Naive thymus-derived CD8-positive, alpha-beta T cell (primary cell): ENCODE measurements at places on chromosomes 1 and 21.

- H3K27me3 ChIP-seq, result peaks cover 9% of the 10 kb centered on the region
- no peak for DNase-seq
- no peaks in the 10 kb centered on the region for H3K4me1 ChIP-seq
These were observed 26.6 kb upstream of the RWDD3 start for GRCh38 chr1:95207223-95207935.

GRCh38 chr1:109299558-109300343, 7.1 kb downstream of the MYBPHL start:
- no peak overlapping the region for H3K4me3 ChIP-seq
- H3K4me1 ChIP-seq, result no peaks in the 10 kb centered on the region
- H3K36me3 ChIP-seq, result no peaks in the 10 kb centered on the region
- no peak overlapping the region for H3K27ac ChIP-seq

DNA sequence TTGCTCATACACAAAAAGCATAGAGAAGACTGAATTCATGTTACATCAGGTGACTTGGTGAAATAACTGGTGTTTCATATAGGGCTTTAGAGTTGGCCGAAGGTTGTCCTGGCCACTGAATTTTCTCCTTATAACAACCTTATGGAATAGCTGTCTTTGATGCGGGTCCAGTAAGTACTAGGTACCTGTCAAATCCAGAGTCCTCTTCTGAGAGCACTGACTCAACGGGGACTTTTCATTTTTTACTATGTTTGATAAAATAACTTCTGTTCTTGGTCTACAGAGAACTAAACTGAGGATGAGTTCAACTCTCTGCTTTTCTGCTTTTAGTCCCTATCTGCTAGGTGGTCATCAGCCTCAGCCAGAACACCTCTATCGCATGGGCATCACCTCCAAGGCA, 76.1 kb upstream of the JAK1 start:
- no peaks in the 10 kb centered on the region for H3K27me3 ChIP-seq
- no peak overlapping the region for H3K27ac ChIP-seq
- no peaks in the 10 kb centered on the region for H3K36me3 ChIP-seq
- DNase-seq, result no peak

GRCh38 chr1:180258290-180258689, 28.2 kb downstream of the LHX4 start:
- no peak overlapping the region for H3K27ac ChIP-seq
- H3K36me3 ChIP-seq, result no peaks in the 10 kb centered on the region
- H3K4me1 ChIP-seq, result no peaks in the 10 kb centered on the region

GRCh38 chr1:206684478-206685333, at the start of gene MAPKAPK2:
Gene MAPKAPK2 (plus strand): TSS chr1:206684905. CDS start chr1:206685230, 325 bp downstream.
- peaks cover 43% of the 10 kb centered on the region for H3K4me1 ChIP-seq
- H3K27ac ChIP-seq, result peak within 1 kb of the TSS; percentile 88
- H3K36me3 ChIP-seq, result no peaks in the 10 kb centered on the region
- peak within 1 kb of the TSS; percentile 100 for H3K4me3 ChIP-seq

DNA sequence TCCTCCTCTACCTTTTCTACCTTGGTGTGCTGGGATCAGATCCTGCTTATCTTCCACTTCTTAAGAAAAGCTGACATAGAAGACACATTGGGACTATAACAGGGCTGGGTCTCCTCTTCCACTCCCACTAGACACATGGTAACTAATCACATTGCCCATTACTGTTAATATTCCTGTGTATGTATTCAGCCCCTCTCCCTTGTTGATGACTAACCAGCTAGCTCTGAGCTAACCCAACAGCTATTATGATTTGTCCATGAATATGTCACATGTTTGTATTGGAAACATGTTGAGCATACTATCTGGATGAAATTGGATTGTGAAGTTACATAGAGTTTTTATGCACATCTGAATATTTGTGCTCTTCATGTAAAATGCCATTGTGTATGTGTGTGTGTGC, 52.9 kb downstream of the MPZL1 start:
- no peak overlapping the region for H3K4me3 ChIP-seq
- H3K36me3 ChIP-seq, result peaks cover 18% of the 10 kb centered on the region
- H3K4me1 ChIP-seq, result peaks cover 10% of the 10 kb centered on the region
- DNase-seq, result no peak

- peaks cover 43% of the 10 kb centered on the region for H3K4me1 ChIP-seq
- DNase-seq, result no peak
- no peaks in the 10 kb centered on the region for H3K27me3 ChIP-seq
- peak overlapping the region; percentile 95 for H3K27ac ChIP-seq
These were observed 852 bp downstream of the TMEM50A start for GRCh38 chr1:25338986-25339385.

DNA sequence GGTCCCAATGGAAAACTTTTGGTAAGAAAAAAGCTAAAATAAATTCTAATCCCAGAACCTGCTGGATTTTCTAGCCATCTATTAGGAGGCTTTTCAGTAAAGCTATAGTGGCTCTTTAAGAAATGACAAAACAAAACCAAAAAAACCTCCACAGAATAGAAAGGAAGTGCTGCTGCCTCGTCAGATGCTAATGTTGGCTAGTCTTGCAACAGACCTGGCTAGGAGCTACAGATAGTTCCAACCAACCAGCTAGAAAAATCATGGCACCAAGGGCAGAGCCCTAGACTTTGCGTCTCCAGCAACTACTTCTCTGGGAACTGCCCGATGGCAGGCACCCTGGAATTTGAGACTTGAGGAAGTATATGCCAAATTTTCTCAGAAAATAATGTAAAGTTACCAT, 7.6 kb downstream of the CD101 start:
- peak overlapping the region; percentile 62 for H3K4me3 ChIP-seq
- peaks cover 25% of the 10 kb centered on the region for H3K36me3 ChIP-seq
- peaks cover 69% of the 10 kb centered on the region for H3K4me1 ChIP-seq
- peak overlapping the region; percentile 95 for H3K27ac ChIP-seq

DNA sequence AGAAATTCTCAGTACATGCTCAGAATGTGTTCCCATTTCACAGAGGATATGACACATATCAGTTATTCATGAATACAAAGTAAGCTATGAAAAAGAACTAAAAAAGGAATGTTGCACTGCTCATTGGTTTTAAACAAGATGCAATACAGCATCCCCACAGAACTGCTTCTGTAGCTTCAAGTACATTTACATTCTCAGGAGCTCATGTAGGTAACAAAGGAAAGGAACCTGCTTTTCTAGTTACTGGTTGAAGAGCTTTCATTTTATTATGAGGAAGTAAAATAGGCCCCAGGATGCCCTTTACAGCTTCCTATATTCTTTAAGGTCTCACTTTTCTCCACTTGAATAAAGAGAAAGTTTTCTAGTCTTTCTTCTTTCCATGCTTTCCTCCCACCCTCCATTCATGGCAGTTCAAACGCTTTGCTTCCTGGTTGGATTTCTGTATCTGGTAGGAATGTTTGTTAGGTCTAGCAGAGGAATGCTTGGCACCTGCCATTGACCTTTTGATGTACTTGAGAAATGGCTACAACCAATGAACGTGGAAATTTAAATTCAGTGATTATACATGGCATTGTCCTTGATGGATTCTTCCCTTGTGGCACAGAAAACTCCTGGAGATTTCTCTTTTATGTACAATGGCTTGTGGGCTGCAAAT, 27.1 kb upstream of the KCNK2 start:
- H3K4me1 ChIP-seq, result no peaks in the 10 kb centered on the region
- H3K4me3 ChIP-seq, result no peak overlapping the region
- no peak overlapping the region for H3K27ac ChIP-seq
- H3K36me3 ChIP-seq, result no peaks in the 10 kb centered on the region
- peaks cover 2% of the 10 kb centered on the region for H3K27me3 ChIP-seq

GRCh38 chr1:69315823-69316222, 251.9 kb upstream of the LRRC7 start:
- H3K36me3 ChIP-seq, result no peaks in the 10 kb centered on the region
- H3K27me3 ChIP-seq, result peaks cover 7% of the 10 kb centered on the region
- no peak for DNase-seq
- peaks cover 5% of the 10 kb centered on the region for H3K4me1 ChIP-seq
- H3K4me3 ChIP-seq, result no peak overlapping the region

GRCh38 chr1:110746644-110747259, 72.0 kb upstream of the KCNA3 start:
- H3K36me3 ChIP-seq, result no peaks in the 10 kb centered on the region
- peaks cover 16% of the 10 kb centered on the region for H3K27me3 ChIP-seq
- no peaks in the 10 kb centered on the region for H3K4me1 ChIP-seq

GRCh38 chr1:42934541-42935312, 23.9 kb downstream of the SLC2A1 start:
- peaks cover 99% of the 10 kb centered on the region for H3K4me1 ChIP-seq
- no peak for DNase-seq
- peak overlapping the region; percentile 90 for H3K27ac ChIP-seq
- peaks cover 48% of the 10 kb centered on the region for H3K36me3 ChIP-seq
- H3K4me3 ChIP-seq, result peak overlapping the region; percentile 65
- H3K27me3 ChIP-seq, result no peaks in the 10 kb centered on the region

DNA sequence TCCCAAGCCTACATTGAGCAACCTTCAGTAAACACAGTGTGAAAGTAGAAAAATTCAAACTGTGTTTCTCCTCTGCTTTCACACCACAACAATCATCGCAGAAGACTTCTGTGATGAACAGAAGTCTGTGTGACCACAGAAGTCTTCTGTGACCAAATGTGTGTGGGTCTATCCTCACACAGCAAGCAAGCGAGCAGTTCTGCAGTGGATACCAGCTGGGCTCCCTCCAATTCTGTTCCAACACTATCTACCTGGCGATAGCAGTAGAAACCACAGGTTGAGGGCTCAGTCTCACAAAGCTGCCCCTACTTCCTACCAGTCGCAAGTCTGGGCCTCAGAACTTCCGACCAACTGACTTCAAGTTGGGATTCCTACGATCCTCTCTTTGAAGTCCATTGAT, 21.0 kb upstream of the RAP1A start:
- no peaks in the 10 kb centered on the region for H3K36me3 ChIP-seq
- H3K27me3 ChIP-seq, result no peaks in the 10 kb centered on the region
- H3K27ac ChIP-seq, result peak overlapping the region; percentile 80
- peaks cover 95% of the 10 kb centered on the region for H3K4me1 ChIP-seq
- no peak for DNase-seq

DNA sequence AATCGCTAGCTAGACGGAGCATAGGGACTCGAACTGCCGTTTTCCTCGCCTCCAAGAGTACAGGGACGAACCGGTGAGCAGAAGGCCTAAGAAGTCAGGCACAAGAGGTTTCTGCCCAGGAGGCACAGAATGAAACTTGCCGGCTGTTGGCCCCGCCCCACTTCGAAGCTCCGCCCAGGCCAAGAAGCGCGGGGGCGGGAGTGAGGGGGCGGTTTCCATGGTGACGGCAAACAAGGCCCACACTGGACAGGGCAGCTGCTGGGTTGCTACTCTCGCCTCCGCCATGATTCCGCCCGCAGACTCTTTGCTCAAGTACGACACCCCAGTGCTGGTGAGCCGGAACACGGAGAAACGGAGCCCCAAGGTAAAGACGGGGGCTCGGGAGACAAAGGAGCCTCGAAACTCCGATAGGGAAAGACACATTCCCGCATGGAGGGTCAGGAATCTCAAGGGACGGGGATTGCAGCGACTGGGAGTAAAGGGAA, at the start of gene DNALI1:
Gene DNALI1 (plus strand): TSS at position 229 of the 485 bp plus-strand sequence. CDS start 55 bp downstream, at position 284.
- H3K27me3 ChIP-seq, result no peaks in the 10 kb centered on the region
- peaks cover 16% of the 10 kb centered on the region for H3K36me3 ChIP-seq
- H3K4me3 ChIP-seq, result no peak within 1 kb of the TSS
- no peak within 1 kb of the TSS for H3K27ac ChIP-seq
- peaks cover 26% of the 10 kb centered on the region for H3K4me1 ChIP-seq

DNA sequence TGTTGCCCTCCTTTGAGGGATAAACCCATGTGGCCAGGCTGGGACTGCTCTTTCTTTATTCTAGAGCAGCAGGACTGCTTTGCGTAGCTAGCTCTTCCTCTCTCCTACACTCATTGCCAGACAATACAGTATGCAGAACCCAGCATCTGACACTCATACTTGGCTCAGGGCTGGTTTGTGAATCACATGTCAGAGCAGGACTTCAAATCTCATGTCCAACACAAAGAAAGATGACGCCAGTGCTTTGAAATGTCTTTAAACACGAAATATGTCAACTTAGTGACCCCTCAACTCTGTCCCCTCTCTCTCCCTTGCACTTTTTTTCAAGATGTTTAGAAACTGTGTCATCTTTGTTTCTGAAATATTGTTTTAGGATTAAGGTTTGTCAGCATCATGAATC, 135.0 kb downstream of the TGFB2 start:
- peaks cover 4% of the 10 kb centered on the region for H3K4me1 ChIP-seq
- no peak overlapping the region for H3K4me3 ChIP-seq
- no peak for DNase-seq
- no peak overlapping the region for H3K27ac ChIP-seq

- no peaks in the 10 kb centered on the region for H3K36me3 ChIP-seq
- H3K4me1 ChIP-seq, result no peaks in the 10 kb centered on the region
- H3K4me3 ChIP-seq, result no peak within 1 kb of the TSS
- H3K27me3 ChIP-seq, result no peaks in the 10 kb centered on the region
These were observed at the start of gene CLDN8 for GRCh38 chr21:30216041-30216723. Gene CLDN8 (minus strand): TSS chr21:30216097. CDS start chr21:30215925, 172 bp downstream.

DNA sequence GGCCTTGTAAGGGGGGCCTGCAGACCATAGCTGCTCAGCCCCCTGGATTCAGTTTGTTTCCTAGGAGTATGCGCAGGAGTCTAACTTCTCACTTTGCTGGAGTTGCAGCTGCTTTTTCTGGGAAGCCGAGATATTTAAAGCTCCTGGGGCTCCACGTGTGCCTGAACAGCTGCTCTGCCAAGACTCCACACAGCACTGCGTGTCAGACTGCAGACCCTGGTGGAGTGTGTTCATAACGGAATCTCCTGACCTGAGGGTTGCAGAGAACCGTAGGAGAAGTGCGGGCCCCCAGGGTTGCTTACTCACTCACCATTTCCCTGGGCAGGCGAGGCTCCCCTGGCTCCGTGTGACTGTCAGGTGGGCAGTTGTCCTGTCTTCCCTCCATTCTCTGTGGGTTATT, 474.3 kb upstream of the TMPRSS15 start:
- H3K27me3 ChIP-seq, result no peaks in the 10 kb centered on the region
- no peak overlapping the region for H3K4me3 ChIP-seq
- H3K36me3 ChIP-seq, result no peaks in the 10 kb centered on the region
- H3K4me1 ChIP-seq, result no peaks in the 10 kb centered on the region

DNA sequence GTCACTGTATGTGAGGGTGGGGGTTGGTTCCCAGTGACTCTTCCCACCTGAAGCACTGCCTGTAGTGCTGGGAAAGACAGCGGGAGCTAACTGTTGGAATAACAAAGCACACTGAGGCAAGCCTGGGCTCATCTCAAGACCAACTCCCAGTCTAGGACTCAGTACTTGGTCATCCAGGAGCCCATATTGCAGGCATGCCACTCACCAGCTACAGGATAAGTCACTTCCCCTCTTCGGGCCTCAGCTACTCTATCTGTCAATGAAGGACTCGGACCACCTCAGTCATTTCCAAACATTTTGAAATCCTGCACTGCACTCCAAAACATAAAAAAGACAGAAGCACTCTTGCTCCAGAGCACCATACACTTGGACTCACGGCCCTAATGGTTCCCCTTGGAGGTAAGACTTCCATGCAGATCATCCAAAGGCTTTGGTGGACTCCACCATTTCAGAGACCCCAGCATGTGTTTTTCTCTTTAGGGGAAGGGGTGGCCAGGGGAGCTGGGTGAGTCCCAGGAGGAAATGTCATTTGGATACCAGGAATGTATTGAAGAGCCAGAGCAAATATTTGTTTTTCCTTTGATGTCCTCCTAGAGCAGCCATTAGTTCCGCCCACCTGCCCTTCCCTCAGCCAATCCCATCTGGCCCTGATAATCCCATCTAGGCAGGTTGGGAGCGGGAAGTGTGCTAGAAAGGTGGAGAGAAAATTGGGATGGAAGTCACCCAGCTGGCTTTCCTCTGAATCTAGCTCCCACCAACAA, 3.1 kb downstream of the NUAK2 start:
- peaks cover 81% of the 10 kb centered on the region for H3K4me1 ChIP-seq
- no peaks in the 10 kb centered on the region for H3K27me3 ChIP-seq
- peaks cover 12% of the 10 kb centered on the region for H3K36me3 ChIP-seq
- H3K27ac ChIP-seq, result peak overlapping the region; percentile 92
- DNase-seq, result no peak
